ENCODE measurements at places on chromosomes 6 and 20.

DNA sequence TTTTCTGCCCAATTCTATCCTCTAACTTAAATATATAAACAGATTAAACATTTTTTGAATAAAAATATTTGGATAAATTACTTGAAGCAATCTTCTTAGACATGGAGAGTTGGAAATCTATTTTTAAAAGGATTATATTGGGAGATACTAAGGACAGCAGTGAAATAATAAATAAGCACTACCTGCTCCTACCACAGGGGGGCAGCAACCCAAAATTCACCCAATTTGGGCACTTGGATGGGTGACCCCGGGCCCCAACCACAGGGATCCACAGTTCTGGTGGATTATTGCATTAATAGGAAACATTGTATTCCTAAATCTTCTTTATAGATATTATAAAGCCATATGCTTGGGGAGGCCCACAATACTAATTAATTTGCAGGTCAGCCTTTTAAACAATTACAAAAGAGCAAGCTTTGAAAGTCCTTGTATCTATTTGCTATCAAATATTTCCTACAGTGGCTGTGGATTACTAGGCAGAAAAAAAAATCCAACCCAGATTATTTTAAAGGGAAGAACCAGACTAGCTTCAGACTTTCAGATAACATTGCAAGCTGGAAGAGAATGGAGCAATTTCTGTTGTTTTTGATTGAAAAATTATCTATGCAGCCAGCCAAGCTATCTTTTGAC is 66.4 kb upstream of the PDE10A start:
- no peak overlapping the region for H3K27ac ChIP-seq
- DNase-seq, result no peak
- H3K27me3 ChIP-seq, result no peaks in the 10 kb centered on the region
- H3K36me3 ChIP-seq, result no peaks in the 10 kb centered on the region
- no peak overlapping the region for H3K4me3 ChIP-seq

DNA sequence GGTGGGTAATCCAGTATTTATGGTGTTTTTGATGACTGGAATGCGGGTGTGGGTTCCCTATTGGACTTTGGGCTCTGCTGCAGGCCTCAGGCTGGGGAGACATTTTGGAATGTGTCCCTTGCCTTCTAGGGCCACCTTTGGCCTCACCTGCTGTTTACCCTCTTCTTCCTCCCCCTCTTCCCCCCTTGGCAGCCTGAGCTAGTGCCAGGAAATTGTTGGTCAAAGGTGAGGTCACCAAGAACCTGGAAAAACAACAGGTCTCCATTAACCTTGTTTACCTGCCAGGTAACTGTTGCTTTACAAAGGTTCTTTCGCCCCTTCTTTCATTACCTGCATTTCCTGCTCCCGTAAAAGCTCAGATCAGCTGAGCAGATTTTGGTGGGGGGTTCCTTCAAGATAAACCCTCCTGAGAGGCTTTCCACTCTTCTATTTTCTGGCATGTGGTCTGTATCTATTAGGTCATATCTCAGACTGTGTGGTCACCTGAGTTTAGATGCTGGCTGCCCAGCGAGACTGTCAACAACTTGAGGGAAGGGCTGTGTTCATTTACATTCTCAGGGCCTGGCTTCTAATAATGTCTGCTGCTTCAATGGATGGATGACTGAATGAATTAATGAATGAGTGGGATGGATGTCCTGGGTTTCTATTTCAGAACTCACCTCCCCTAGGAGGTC is 34.7 kb downstream of the VEGFA start:
- H3K27ac ChIP-seq, result peak overlapping the region; percentile 96
- DNase-seq, result no peak
- H3K4me1 ChIP-seq, result peaks cover 34% of the 10 kb centered on the region

DNA sequence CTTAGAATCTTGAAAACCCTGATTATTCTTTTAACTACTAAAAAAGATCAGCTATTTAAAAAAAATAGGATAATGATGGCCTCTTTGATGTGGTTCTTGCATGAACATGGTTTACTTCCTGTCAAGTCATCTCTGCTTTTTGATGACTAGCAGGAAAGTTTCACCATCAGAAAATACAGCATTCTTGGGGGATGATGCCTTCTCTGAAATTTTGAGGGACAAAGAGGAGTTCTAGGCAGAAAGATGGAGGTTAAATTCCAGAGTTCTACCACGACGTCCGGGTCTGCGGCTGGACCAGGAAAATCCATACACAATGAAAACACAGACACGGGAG is 130.4 kb downstream of the OLIG3 start:
- no peaks in the 10 kb centered on the region for H3K27me3 ChIP-seq
- H3K27ac ChIP-seq, result no peak overlapping the region
- no peaks in the 10 kb centered on the region for H3K4me1 ChIP-seq
- H3K4me3 ChIP-seq, result no peak overlapping the region
- H3K36me3 ChIP-seq, result no peaks in the 10 kb centered on the region
- DNase-seq, result no peak

DNA sequence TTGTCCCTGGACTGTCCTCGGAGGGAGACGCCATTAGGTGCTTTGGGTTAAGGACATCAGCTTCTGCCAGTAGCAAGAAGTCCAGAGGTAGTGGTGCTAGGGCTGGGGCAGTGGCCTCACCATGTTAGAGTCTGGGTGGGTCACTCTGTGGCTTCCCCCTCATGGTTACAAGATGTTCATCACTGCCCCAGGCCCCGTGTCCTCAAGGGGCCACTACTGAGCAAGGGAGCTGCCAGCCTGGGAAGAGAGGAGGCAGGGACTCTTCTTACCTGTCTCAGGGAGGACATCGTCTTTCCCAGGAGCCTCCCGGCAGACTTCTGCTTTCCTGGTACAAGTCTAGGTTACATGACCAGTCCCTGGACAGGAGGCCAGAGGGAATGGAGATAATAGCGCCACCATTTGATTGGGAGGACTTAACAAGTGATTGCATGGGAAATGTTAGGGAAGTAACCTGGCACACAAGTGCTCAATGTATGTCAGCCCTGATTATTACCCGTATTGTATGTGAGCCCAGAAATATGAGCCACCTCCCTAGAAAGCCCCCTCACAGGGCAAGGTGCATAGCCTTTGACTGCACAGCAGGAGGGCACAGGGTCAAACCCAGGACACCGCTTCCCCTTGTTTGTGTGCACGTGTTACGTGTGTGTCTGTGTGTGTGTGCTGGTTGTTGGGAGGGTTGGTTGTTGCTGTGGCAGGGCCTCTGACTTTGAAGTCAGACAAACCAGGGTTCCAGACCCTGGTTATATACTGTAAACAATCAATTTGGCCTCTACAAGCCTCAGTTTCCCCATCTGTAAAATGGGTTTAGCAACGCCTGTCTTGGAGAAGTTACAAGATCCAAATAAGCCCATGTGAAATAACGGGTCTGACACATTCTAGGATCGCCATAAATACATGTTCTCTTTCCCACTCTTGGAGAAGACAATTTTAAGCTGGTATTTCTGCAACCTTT is 30.0 kb downstream of the SIRPA start:
- H3K4me3 ChIP-seq, result no peak overlapping the region
- H3K27ac ChIP-seq, result no peak overlapping the region
- H3K27me3 ChIP-seq, result no peaks in the 10 kb centered on the region
- peaks cover 8% of the 10 kb centered on the region for H3K4me1 ChIP-seq
- H3K36me3 ChIP-seq, result no peaks in the 10 kb centered on the region

All from gastrocnemius medialis (tissue), 4 donors.